ENCODE measurements at places on chromosomes 11 and 22.

GRCh38 chr11:6640985-6641701 is 14.5 kb downstream of the DCHS1 start:
- DNase-seq: no peak

GRCh38 chr11:117414724-117415123 is 87.1 kb downstream of the CEP164 start:
- no peak for DNase-seq

DNA sequence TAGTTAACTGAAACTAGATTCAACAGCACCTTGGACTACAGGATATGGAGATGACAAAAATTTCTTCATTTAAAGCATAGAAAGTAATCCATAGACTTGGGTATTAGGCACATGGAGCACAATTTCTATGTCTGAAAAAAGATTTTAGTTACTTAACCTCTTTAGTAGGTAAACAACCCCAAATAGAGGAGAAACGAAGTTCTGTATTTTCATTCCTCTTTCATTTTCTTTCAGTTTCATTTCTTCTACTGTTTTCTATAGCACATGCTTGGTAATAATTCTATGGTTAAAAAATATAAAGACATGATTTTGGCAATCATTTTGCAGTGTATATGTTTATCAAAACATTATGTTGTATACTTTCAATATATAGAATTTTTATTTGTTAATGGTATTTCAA is 99.5 kb downstream of the CASP12 start:
- DNase-seq: no peak

DNA sequence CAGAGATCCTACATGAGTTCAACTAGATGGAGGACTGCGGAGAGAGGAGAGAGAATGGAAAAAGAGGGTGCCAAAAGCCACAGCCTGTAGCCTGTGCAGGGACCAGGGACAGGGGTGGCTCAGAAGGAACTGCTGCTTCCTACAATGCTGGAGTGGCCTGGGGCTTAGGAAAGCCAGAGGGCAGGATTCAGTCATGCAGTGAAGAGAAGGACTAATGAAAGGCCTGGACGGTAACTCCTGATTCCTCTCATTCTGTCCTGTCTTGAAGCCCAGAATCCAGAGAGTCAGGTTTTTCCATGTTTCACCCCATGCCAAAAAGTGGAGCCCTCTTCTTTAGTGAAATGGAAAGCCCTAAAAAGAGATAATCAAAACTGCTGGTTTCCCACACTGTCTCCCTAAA is 48.4 kb upstream of the INCENP start:
- DNase-seq: no peak

DNA sequence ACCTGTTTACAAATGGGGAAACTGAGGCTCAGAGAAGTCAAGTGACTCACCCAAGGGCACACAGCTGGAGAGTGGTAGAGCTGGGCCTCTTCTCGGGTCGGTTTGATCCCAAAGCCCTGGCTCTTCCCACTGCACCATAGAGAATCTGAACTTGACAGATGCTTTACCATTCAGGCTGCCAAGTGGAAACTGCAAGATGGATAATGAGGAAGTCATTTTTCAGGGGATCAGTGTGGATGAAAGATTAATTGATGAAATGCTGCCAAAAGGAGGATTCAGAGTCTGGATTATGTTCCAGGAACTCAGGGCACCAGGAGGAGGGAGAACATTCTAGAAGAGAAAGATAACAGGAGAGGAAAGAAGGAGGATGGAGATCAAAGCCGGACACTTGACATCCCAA is 185.9 kb upstream of the ZBED5 start:
- DNase-seq: no peak

- no peak for DNase-seq
Measured at GRCh38 chr11:47606731-47607130, 12.5 kb upstream of the C1QTNF4 start.

- DNase-seq: no peak
Measured at GRCh38 chr11:620935-621814, 3.6 kb downstream of the CDHR5 start.

DNA sequence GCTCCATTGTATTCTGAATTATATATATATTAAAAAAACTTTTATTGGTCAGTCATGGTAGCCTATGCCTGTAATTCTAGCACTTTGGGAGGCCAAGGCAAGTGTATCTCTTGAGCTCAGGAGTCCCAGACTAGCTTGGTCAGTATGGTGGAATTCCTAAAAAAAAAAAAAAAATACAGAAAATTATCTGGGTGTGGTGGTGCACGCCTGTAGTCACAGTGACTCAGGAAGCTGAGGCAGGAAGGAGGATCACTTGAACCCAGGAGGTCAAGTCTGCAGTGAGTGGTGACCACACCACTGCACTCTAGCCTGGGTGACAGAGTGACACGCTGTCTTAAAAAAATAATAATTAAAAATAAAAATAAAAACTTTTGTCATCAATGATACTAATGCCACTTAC is 133.2 kb downstream of the FAT3 start:
- DNase-seq: no peak

Data from naive thymus-derived CD8-positive, alpha-beta T cell (primary cell).